Prostate gland (tissue), 2 donors: ENCODE measurements at places on chromosomes 6 and 20. TPM values are rescaled to one million over a fixed set of nuclear protein-coding genes. Genes with fewer than 3 reads are reported as not detected.

The SYTL3 gene
- 12.1 TPM for total RNA-seq

The ZNF391 gene
- 6.7 TPM for total RNA-seq

The GOPC gene
- 20.2 TPM for total RNA-seq

The SS18L1 gene
- 32.7 TPM for total RNA-seq

The THBD gene
- 88.4 TPM for total RNA-seq

The ZC2HC1B gene
- total RNA-seq = not detected

The SLC17A4 gene
- not detected for total RNA-seq

The RCAN2 gene
- 12.3 TPM for total RNA-seq

The SNX21 gene
- 60.4 TPM for total RNA-seq

The BPIFA1 gene
- total RNA-seq = not detected

The CNKSR3 gene
- total RNA-seq = 8.7 TPM

The SYCP2 gene
- total RNA-seq = 10.6 TPM

The LAMA5 gene
- 170 TPM for total RNA-seq

The BNIP5 gene
- 0.34 TPM for total RNA-seq

The WASF1 gene
- 8.0 TPM for total RNA-seq

The AVP gene
- not detected for total RNA-seq

The PKHD1 gene
- total RNA-seq = 1.1 TPM

The BANF2 gene
- total RNA-seq = 1.9 TPM

The TRIM15 gene
- not detected for total RNA-seq

The LPIN3 gene
- total RNA-seq = 16.2 TPM

The HNF4A gene
- not detected for total RNA-seq

The ZNF311 gene
- total RNA-seq = 1.9 TPM

The TMEM217 gene
- total RNA-seq = 0.50 TPM

The HDGFL1 gene
- total RNA-seq = not detected

The OSTM1 gene
- total RNA-seq = 73.1 TPM

The LINC00237 gene
- not detected for total RNA-seq

The APCDD1L gene
- total RNA-seq = 0.23 TPM

The TRAPPC3L gene
- total RNA-seq = not detected

The HLA-DOA gene
- 14.6 TPM for total RNA-seq

The RSPH4A gene
- 1.5 TPM for total RNA-seq

The SNAP25 gene
- 10.0 TPM for total RNA-seq
